ENCODE measurements at places on chromosomes 5 and 9. TPM values are rescaled to one million over a fixed set of nuclear protein-coding genes. Genes with fewer than 3 reads are reported as not detected.
A peak's percentile ranks its signal among the peaks of the same experiment; 100 is the strongest.

SPATA24 gene
- polyA plus RNA-seq, result 4.5 TPM

C9orf50 gene
- polyA plus RNA-seq, result 0.20 TPM

SNX18 gene
- 33.3 TPM for polyA plus RNA-seq

PCDHB7 gene
- 0.31 TPM for polyA plus RNA-seq

CCL27 gene
- 0.12 TPM for polyA plus RNA-seq

TNPO1 gene
- 106 TPM for polyA plus RNA-seq

GRIA1 gene
- polyA plus RNA-seq, result 6.7 TPM

NOL8 gene
- 8.8 TPM for polyA plus RNA-seq

DND1 gene
- 0.21 TPM for polyA plus RNA-seq

OLFM1 gene
- 1.3 TPM for polyA plus RNA-seq

LRRC19 gene
- not detected for polyA plus RNA-seq

RNF208 gene
- polyA plus RNA-seq, result 0.39 TPM

GGTA1 gene
- polyA plus RNA-seq, result not detected

FOXI1 gene
- polyA plus RNA-seq, result not detected

ACOT12 gene
- polyA plus RNA-seq, result 0.18 TPM

- no peak for DNase-seq
These were observed 74.2 kb downstream of the UGCG start for GRCh38 chr9:111970827-111971226.

DNA sequence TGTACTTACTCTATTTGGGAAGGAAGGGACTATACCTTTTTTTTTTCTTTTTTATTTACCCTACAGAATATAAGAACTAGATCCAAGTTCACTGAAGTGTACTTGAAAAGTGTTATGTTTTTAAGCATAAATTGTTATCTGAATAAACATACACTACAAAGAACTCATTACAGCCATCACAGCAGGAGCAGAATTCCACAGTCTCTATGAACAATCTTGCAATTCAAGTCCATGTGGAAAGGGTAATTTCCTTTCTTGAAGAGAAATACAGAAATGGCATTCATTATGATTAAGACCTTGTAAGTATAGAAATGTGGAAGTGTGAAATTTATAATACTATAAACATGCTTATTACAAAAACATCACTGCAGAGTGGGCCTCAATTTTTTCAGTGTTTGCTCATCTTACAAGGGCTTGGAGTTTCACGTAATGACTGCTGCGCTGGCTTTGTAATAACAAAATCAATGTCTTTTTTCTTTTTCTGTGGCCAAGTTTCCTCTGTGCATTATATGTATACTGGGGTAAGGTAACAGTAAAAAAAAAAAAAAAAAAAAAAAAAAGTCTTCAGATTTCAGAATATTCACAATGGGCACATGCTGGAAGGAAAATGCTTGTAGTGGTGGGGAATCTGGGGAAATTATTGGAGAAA, 77.0 kb upstream of the GNA14 start:
- DNase-seq, result no peak

GRCh38 chr9:109471475-109472393, 26.4 kb downstream of the PTPN3 start:
- DNase-seq, result no peak

GRCh38 chr9:114434878-114435311, 47.1 kb upstream of the AKNA start:
- no peak for DNase-seq

GRCh38 chr5:141915881-141916336, 7.8 kb upstream of the DELE1 start:
- DNase-seq, result no peak

DNA sequence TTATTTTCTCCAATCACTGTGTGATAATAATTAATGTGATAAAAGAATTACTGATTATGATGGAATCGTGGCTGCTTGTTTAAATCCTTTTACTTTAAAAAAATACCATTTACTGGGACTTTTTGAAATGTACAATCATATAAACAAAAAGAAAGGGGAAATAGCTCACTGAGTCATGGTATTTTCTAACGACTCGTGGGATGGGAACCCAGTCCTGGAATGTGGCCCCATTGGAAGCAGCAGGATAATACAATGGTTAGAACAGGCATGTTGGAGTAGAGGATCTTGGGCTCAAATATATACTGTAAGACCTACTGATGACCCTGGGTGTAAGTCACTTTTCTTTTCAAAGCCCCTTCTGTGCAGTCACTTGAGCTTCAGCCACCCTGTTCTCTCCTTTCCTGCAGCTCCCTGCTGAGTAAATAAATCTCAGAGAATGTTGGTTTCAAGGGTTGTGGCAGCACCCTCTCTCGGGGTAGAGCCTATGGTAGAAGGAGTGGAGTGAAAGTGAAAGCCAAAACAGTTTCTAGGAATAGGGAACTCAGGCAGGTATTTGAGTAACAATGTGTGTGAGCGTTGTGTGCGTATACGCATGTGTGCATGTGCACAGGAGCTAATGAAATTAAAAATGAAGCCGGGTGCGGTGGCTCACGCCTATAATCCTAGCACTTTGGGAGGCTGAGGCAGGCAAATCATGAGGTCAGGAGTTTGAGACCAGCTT, 40.8 kb upstream of the LARP1 start:
- DNase-seq, result no peak

- no peak for DNase-seq
These were observed 14.1 kb downstream of the LCN10 start for GRCh38 chr9:136728548-136729123.

- no peak for DNase-seq
These were observed 29.1 kb downstream of the LMX1B start for GRCh38 chr9:126642839-126643238.

- no peak for DNase-seq
These were observed 92.4 kb upstream of the CXCL14 start for GRCh38 chr5:135671052-135671705.

GRCh38 chr9:98949565-98949964, 5.9 kb downstream of the COL15A1 start:
- DNase-seq, result no peak

- DNase-seq, result no peak
These were observed 698.4 kb downstream of the DNAH5 start for GRCh38 chr5:13246053-13246452.

GRCh38 chr9:16112116-16112515, 559.3 kb downstream of the CCDC171 start:
- DNase-seq, result no peak

GRCh38 chr9:85501456-85501855, 240.3 kb downstream of the AGTPBP1 start:
- DNase-seq, result no peak

DNA sequence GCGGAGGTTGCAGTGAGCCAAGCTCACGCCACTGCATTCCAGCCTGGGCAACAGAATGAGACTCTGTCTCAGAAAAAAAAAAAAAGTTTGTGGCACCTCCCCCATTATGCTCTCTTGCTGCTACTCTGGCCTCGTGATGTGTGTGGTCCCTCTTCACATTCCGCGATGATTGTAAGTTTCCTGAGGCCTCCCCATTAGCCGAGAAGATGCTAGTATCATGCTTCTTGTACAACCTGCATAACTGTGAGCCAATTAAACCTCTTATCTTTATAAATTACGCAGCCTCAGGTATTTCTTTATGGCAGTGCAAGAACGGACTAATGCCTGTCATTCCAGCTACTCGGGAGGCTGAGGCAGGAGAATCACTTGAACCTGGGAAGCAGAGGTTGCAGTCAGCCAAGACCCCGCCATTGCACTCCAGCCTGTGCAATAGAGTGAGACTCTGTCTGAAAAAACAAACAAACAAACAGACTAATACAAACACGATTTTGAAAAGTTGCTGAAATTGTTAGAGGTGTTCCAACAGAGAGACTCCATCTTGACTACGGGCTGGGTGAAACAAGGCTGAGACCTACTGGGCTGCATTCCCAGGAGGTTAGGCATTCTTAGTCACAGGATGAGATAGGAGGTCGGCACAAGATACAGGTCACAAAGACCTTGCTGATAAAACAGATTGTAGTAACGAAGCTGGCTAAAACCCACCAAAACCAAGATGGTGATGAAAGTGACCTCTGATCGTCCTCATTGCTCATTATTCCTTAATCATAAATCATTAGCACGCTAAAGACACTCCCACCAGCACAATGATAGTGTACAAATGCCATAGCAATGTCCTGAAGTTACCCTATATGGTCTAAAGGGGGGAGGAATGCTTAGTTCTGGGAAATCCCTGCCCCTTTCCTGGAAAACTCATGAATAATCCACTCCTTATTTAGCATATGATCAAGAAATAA, 8.3 kb upstream of the AFF4 start:
- DNase-seq, result no peak

GRCh38 chr5:54002779-54003178, 307.6 kb downstream of the ARL15 start:
- DNase-seq, result no peak

DNA sequence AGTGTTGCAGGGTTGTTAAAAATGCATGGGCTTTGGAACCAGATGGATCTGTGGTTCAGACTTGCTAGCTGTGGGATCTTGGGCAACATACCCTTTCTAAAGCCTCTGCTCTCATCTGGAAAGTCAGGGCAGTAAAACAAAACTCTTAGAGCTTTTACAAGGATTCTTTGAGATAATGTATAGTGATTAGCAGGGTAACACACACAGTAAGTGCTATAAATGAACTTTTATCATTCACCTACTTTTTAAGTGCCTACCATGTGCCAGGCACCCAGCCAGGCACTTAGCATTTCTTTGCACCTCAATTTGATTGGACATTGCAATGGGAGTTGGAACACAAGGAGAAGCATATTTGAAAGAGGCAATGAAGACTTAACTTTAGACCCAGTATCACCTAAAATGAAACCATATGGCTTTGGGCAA, 208.6 kb upstream of the PAPPA start:
- no peak for DNase-seq

DNA sequence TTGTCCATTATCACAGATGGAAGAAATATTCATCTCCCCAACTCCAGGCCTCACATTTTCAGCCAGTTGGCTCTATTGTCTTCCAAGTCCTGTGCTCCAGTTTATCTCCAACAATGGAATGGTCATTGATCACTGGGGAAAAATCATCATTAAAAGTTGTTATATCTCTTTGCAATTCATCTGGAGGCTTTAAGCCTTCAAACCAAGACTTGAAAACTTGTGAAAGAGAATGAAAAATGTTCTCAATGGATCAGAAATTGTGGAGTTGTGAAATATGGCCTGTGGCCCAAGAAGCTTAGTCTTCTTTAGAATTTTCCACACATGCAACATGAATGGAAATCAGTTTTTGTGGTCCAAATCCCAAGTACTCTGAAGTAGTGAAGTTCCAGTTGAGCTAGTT, 569.6 kb downstream of the EBF1 start:
- no peak for DNase-seq

DNA sequence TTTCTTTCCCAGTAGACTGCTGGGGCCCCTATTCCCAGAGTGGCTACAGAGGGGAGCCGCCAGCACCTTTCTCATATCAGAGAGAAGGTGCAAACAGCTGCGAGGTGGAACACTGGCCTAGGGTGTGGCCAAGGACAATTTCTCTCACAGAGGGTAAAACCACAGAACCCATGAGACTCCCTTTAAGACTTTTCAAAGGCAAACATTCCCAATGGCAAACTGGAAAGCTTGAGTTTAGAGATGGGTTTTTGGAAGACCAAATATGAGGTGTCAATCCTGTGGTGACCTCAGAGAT, 335.1 kb upstream of the PIK3R1 start:
- no peak for DNase-seq

GRCh38 chr9:134286471-134287245, 39.6 kb upstream of the RXRA start:
- no peak for DNase-seq

DNA sequence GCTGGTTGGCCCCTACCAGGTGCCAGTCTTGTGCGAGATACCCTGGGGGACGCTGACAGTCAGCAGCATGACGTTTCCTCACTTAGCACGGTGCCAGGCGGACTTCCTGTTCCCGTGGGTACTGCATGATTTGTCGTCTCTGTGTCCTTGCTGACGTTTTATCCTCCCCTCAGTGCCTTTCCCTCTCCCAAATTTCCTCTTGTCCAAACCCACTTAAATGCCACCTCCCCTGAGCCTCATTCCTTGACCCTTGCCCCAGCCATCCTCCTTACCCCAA, 60.6 kb upstream of the SAP30L start:
- DNase-seq, result no peak

DNA sequence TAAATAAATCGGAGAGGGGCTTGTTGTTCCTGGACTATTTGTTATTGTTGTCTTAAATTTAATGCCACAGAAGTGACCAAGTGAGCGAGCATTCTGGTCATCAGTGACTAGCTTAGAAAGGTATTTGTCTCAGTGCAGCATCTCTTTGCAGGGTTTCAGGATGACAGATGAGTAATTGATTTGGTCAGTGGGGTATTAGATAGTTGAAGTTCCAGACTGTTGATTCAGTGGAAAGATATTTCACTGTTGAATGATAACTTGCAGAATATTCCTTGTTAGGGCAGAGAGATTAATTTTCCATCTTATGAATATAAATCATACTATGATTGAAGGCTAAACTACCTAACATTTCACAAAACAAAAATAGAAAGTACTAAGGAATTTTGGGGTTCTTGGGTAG, 122.4 kb downstream of the TRIO start:
- DNase-seq, result peak; percentile 67

- DNase-seq, result no peak
These were observed 13.1 kb upstream of the LHFPL2 start for GRCh38 chr5:78661691-78662090.

DNA sequence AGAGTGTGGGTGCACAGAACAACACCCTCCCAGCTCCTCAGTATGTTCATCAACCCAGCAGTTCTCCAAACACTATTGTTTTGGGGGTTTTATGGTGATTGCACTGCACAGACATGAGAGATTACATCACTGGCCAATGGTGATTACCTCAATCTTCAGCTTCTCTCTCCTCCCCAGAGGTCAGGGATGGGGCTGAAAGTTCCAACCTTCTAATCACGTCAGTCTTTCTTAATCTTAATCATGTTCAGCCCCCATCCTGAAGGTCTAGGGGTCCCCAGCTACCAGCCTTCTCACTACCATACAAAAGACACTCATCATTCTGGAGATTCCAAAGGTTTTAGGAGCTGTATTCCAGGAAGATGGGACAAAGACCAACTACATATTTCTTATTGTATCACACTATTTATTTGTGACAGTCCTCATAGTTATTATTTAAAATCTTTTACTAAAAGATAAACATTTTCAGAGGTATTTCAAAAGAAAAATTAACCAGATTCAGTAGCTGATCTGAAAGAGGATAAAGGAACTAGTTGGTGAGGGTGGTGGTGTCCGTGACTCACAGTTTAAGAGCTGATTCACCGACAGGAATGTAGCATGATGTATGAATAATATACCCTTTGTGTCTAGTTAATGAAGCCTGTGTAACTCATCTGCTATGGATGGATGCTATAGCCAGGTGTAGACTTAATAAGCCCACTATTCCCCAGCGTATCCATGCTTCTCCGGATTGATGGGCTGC, 35.6 kb downstream of the RASEF start:
- DNase-seq, result peak; percentile 47

GRCh38 chr5:63655043-63655442, 307.2 kb downstream of the HTR1A start:
- no peak for DNase-seq

Data from BJ (cell line).